Tongue (tissue), 3 donors: ENCODE measurements at places on chromosomes 7 and 10.

DNA sequence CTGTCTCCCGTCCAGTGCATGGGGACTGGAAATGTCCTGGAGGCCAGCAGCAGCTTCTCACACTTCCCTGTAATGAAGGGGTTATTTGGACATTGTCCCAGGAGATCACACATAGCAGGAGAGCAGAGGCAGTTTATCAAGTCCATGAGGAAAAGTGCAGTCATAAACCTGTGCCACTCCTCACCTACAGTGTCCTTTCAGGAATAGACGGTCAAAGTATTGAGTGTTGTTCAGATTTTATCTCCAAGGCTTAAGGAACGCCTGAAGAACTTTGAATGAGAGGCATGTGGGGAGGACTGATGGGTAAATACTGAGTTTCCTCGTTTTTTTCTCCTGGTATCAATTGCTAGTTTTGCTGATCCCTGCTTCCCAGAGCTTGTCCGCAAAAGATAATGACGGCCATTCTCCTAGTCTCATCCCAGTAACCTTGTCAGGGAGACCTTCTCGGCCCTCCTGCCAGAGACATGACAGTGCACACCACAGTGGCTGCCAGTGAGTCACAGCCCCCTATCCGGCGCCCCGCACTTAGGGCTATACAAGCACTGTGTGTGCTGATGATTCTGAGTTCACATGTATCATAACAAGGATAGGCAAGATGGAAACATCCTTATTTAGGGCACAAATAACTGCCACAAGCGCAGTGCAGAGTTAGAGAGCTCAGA lies 495.5 kb upstream of the MGMT start:
- DNase-seq = no peak

GRCh38 chr10:127797339-127797738 lies 60.4 kb downstream of the FOXI2 start:
- DNase-seq = no peak

- DNase-seq = no peak
Observed at GRCh38 chr7:107658467-107658866, 2.2 kb upstream of the SLC26A4 start.

DNA sequence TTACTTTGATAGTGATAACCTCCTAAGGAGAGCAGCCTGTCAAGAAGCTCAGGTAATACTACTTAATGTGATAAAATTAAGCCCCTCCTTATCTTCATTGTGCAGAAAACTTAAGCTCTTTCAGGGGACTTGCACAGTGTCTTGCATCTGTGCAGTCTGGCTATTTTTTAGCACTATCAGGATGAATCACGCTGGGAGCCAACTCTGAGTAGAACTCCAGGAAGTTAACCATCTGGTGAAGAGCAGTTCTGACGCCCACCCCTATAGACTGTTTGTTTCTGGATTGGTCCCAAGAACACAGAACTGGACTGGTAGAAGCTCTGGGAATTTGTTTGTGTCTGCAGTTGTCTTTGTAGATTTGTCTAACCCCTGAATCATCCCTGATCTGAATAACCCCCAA lies 41.9 kb downstream of the AGK start:
- DNase-seq = peak; percentile 4

DNA sequence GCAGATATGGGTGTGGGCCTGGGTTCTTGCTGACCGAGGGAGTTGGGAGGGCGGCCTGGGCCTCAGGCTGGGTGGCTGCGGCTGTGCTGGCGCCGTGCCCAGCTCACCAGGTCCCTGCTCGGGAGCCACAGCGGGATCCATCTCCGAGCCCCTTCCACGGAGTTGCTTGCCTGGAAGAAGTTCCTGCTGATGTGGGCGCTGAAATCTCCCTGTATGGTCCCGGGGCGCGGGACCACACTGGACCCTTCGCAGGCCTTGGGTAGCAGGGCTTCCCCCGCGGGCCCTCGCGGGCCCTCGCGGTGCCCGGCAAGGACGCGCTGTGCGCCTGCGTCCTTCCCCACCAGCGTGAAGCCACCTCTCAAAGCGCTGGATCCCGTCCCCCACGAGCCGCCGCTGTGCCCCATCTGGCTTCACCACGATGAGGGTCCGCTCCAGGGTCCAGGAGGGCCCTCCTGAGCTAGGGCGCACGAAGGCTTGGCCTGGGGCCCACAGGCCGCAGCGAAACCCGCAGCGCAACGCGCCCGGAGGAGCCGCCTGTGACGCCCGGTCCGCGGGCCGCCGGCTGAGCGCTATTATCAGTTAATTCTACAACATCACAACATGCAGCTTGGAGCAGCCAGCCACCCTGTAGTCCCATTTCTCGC lies 31.5 kb downstream of the RAB19 start:
- no peak for DNase-seq

DNA sequence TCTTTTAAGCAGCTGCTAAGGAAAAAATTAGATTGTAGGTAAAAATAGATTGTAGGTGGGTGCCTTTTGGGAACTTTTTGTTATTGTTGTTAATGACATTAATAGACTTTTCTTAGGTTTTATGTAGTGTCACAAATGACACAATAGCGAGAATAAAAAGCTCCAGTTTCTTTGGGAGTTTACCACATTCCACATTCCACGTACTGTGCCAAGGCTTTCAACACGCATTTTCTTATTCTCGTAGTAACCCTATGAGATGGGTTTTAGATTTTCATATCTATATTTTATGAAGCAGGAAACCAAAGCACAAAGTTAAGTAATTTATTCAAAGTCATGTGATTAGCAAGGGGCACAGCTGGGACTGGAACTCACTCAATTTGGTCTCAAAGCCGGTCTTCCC lies 103.8 kb downstream of the XRCC2 start:
- DNase-seq = no peak

DNA sequence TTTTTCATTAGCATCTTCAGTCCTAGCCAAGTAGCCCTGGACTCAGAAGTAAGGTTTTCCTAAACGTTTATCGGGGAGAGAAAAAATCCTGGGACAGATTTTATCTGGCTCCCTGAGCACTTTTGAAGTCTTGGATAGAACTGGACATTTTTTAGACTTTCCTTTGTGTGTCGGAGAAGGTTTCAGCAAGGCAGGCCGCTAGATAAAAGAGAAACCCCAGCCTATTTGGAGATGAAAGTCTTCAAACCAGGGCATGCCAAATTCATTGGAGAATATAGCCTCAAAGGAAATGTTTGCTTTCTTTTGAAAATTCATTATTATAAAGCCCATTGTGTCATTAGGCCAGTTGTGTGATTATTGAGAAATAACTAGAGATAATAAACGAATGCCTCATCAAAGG lies 228.1 kb downstream of the BAMBI start:
- DNase-seq = no peak

DNA sequence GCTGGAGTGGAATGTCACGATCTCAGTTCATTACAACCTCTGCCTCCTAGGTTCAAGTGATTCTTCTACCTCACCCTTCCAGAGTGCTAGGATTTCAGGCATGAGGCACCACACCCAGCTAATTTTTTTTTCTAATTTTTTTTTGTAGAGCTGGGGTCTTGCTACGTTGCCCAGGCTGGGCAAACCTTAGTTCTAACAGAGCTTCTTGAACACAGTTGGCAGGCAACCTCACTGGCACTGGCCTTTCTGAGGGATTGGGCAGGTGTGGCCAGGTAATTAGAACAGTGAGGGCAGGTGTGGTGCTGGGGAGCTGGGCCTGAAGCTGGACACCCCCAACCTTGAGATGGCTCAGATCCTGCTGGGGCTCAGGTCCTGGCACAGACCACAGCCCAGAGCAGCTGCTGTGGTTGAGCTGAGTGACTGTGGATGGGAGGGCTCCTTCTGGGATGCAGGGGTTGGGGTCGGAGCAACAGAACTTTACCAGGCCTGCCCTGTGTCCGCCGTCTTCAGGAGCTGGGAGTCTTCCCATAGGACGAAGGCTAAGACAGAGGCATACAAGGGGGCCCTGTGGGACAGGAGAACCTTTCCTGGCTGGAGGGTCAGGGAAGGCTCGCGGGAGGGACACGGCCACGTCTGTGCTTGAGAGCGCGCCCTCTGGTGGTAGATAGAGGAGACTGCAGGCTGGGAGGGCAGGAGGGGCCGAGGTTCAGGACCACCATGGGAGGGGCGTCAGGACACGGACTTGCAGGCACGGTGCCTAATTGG lies 48.2 kb downstream of the COL26A1 start:
- peak; percentile 74 for DNase-seq

GRCh38 chr7:150409300-150410030 lies 30.3 kb downstream of the ZNF775 start:
- DNase-seq = no peak

DNA sequence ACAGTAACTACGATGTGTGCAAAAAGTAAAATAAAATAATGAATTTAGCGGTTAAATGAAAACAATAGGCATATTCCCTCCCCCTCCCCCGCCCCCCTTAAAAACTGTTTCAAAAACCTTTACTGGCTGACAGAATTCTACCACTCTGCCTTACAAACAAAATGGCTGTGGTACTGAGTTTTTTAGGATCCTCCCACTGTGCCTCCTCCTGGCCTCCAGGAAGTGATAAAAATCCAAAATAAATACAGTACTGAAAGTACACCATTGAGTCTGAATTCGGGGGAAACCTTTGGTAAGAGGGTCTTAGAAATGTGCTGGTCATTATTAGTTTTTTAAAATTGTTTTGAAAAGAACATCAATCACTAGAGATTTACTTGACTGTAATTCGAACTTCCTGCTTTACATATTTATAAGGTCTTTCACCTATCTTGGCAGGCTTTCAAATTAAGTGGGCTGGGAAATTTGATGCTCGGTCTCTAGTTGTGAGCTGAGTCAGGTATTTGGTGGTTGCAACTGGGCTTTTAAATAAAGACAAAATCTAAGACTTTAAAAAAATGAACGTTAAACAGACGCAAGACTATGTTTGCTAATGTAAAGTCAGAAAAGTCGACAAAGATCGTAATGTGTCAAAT lies 32.5 kb upstream of the EPC1 start:
- peak; percentile 85 for DNase-seq

- no peak for DNase-seq
Observed at GRCh38 chr10:114665406-114665805, 7.3 kb upstream of the ABLIM1 start.

DNA sequence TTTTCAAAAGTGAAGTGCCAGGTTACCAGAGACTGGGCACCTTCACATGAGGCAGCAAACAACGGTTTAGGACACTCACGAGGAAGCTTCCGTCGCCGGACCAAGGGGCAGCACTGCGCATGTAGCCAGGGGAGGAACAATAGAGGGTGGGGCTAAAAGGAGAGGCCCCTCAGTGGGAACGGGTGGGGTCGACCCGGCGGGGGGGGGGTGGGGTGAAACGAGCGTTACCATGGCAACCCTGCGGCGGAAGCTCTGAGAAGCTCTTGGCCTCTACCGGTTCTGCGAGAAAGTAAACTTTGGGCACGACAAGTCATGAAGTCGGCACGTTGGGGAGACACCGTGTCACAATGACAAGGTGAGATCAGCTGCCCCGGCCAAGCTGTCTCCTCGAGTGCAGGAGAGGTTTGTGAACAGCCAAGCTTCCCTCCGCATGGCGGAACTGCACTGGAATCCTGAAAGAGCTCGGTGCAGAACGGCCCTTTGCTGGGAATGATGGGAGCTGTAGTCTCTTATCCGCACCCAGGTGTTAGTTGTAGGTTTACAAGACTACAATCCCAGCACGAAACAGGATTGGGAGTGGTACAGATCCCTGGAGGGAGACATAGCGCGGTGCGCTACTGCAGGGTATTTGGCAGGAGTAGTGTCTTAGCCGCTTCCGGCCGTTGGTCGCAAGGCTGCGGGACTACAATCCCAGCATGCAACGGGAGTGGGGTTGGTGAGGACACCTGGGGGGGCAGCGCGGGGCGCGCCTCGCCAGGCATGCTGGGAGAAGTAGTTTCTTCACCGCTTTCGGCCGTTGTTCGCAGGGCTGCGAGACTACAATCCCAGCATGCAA lies 72.8 kb upstream of the ZNF722 start:
- peak; percentile 80 for DNase-seq

DNA sequence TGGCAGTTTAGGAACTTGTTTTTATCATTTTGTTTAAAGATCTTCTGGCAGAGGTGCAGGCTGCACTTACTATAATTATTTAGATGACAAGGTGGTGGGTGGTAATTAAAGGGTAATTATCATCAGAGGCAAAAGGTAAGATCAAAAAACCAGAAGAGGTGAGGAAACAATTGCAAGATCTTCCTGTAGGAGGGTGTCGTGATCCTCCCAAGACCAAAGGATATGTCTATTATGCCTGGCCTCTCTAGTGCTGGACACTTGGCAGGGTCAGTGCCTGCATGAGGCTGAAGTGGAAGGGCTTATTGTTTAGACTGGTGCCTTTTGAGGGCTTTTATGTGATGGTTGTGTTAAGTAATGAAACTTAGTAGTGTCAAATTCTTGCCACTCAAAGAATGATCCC lies 1.8 kb upstream of the WAPL start:
- DNase-seq = no peak

- DNase-seq = peak; percentile 65
Observed at GRCh38 chr7:122887198-122887597, 938 bp upstream of the CADPS2 start.

GRCh38 chr7:155864271-155864985 lies 52.2 kb upstream of the SHH start:
- DNase-seq = no peak

DNA sequence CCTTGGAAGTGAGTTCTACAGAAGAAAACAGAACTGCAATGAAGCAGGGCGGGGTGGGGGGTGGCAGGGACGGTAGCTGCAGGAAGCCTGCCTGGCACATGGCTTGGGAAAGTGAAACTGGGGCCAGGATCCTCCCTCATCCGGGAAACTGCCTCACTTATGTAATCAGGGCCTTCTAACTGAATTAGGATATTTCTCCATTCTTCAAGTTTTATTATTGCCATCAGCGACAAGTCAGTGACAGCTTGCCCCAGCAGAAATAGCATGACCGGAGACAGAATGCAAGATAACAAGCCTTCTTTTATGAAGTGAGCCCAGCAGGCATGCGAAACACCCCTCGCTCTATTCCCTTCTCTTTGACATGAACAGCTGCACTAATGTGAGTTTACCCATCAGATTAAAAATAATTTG lies 77.5 kb upstream of the CACUL1 start:
- DNase-seq = peak; percentile 87

DNA sequence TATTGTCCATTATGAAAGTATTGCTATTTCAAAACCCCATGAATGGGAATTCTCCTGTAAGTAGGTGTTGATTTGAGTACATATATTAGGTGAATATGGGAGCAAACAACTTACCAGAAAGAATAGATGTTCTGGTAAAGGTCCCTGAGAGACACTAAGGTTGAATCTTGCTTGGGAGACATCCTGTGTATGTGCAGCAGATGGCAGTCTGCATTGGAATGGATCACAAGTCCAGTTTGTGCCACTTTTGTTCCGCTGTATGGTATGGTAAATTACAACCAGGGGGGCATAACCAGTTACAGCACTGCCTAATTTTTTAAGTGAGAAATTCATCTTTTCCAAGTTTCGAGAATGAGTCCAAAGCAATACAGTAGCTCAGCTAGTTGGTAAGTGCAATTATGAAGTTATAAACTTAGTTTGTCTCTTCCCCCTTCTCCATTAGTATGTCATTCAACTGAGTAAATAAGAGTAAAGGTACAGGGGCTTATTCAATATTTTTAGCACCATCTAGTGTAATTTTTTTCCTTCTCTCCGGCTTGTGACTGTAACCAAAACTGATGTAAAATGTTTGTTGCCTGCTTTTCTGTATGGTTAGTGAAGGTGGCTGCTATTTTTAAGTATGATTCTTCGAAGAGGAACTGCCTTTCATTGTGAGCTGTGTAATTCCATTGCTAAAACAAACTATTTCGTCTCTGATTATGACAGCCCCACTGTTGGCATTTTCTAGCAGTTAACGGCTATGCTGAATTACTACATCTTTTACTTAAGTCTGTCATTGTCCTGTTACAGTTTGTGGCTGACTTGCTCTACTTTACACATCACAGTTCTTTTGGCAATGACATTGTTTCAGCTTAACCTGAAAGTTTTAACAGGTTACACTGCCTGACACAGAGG lies 2.8 kb downstream of the MCU start:
- peak; percentile 73 for DNase-seq
